ENCODE measurements at places on chromosomes 12 and 14.
A peak's percentile ranks its signal among the peaks of the same experiment; 100 is the strongest.

- no peak for DNase-seq
Observed at GRCh38 chr12:83629931-83630330, 943.2 kb downstream of the TMTC2 start.

DNA sequence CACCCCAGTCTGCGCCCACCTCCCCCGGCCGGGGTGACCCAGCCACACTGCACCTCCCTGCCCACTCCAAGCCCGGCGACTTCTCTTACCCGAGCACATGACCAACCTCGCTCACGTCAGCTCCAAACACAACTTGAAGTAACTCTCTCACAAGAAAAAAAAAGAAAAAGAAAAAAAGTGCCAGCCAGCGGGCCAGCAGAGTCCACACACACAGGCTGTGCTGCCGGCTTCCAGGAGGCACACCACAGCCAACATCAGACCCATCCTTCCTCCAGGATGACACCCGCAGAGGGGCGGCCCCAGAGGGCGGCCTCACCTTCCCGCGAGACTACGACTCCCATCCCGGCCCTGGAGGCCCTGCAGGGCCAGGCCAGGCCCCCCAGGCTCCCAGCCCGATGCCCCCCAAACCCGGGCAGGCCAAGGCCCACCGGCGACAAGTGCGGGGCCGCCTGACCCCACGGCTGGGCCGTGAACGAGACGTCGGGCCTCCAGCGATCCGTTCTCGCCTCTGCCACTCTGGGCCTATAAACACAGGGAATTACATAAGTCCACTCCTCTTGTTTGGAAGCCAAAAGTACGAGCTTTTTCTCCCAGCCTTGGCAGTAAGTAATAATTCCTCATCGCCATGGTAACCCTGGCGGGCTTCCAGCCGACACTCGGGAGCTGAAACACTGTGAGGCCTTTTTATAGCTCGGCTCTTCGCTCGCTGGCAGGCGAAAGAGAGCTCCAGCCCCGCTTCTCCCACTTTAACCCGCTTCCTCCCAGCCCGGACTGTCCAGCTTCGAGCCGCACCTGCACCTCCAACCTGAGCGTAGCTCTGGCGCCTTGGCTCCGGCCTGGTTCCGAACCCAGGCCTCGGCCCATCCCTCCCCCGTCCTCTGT, 49.1 kb downstream of the NCOR2 start:
- no peak for DNase-seq

GRCh38 chr12:46299851-46300250, 31.0 kb upstream of the SLC38A1 start:
- DNase-seq, result no peak

DNA sequence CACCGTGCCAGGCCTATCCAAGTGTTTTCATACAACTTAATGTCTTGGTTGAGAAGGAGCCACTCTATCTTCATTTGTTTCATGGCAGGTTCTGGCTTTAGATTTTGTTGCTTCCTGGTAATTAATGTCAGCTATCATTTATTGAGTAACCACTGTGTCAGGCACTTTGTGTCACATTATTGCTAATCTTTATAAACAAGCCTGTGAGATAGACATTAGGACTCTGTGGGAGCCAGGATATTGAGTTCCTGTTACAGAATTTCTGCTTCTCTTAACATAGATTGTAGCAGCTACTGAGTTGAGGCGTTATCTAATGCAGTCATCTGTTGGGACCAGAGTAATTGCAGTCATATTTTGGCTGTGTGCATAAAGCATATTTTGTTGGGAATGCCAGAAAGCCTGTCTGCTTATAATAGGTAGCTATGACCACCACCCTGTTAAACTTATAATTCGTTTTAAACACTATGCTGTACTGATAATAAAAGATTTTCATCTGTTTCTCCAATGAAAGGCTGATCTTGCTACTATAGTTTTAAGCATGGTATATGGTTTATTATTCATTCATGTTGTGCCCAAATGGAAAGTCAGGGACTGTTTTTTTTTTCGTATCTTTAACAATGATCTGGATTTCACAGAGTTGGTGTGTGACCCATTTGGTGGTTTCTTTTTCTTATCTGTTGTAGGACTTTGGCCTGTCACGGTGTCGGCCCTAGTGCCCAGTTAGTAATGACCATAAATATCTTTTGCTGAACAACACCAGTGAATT, 432.6 kb downstream of the PCNX1 start:
- no peak for DNase-seq

DNA sequence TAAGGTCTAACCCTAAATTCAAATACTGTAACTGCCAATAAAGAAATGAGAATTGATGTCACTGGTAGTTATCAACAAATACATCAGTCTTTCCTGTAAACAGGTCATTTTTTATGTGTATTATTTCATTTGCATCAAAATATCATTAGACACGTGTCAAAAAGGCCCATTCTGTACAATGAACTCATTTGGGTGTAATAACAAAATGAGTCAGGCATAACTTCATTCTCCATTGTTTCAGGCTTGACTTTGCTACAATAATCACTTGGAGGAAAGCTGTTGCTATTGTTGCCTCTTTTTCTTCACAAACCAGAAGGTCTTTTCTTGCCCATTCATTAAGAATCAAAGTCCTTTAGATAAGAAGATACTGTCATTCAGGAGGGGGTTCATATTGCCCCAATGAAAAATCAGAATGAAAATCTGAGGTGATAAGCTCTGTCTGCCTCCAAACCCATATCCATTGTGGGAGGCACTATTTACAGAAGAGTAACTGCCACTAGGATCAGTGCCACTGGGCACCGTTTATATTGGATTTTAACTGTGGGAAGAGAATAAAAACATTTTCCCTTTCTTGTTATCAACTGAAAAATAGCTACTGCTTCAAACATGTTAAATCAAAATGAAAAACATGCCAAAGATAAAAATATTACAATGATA, 10.1 kb downstream of the ENTPD5 start:
- DNase-seq, result no peak

- no peak for DNase-seq
Observed at GRCh38 chr12:95674631-95675030, 115.9 kb downstream of the NTN4 start.

- DNase-seq, result no peak
Observed at GRCh38 chr14:104239861-104240301, 101.5 kb downstream of the KIF26A start.

DNA sequence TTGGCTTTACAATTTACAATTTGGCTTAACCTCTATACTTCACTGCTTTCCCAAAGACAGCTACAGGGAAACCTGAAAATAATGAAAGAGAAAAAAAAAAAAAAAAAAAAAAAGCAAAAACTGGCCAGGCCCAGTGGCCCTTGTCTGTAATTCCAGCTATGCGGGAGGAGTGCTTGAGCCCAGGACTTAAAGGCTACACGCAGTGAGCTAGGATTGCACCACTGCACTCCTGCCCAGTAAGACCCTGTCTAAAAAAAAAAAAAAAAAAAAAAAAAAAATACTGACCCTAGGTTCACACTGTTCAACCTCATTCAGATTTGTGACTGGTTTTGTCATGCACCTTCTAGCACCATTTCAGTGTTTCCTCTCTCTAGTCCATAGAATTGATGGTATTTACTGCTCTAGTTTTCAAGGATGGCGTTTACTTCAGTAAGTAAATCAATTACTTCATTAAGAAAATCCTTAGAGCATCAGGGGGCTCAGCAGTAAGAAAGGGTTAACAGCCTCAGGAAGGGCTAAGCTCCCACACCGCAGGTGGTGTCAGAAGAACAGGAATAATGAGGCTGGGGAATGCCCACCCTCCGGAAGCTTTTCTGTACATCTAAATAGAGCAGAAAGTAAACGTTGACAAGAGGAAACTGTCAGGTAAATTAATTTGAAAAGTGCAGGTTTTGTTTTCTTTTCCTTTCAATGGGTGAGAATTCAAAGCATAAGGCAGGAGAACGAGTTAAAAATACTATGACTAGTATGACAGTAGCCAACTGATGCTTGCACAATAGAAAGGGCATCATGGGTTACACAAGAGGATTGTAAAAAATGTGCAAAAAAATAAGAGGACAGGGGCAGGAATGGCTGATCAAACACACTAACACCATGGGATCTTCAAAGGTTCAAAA, 115.0 kb upstream of the MDM1 start:
- DNase-seq, result no peak

- DNase-seq, result no peak
Observed at GRCh38 chr14:23485326-23485725, 15.8 kb downstream of the NGDN start.

DNA sequence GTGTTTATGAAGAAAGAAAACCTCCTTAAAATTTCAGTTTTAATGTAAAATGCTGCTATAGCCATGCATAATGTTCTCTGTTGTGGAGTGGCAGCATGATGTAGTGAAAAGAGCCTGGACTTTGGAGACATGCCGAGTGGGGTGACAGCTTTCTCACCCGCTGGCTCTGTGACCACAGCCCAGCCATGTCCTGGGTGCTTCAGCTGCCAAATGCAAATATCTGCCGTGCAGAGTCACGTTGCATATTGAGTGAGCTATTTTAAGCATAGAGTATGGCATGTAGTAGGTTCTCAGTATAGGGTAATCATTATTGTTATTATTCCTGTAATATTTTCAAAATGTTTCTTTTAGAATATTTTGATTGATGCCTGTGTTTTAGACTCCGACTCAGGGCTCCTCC, 15.5 kb upstream of the TCTN2 start:
- DNase-seq, result peak; percentile 74

DNA sequence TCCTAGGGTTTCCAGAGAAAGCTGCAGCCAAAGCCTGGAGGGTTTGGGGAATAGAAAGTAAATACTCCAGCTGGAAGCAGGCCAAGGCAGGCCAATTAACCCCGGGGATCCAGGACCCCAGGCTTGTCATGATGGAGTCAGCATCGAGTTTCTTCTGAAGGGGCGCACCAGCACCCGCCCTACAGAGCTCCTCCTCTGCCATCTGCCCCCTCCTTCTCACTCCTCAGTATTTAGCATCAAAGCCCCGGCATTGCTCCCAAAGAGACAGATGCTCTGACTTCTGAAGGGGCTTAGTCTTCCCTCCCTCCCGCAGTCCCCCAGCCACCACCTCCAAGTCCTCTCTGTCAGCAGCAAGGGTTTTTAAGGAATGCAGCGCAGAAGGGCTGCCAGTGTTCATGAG, 285.1 kb upstream of the NOS1 start:
- DNase-seq, result no peak

DNA sequence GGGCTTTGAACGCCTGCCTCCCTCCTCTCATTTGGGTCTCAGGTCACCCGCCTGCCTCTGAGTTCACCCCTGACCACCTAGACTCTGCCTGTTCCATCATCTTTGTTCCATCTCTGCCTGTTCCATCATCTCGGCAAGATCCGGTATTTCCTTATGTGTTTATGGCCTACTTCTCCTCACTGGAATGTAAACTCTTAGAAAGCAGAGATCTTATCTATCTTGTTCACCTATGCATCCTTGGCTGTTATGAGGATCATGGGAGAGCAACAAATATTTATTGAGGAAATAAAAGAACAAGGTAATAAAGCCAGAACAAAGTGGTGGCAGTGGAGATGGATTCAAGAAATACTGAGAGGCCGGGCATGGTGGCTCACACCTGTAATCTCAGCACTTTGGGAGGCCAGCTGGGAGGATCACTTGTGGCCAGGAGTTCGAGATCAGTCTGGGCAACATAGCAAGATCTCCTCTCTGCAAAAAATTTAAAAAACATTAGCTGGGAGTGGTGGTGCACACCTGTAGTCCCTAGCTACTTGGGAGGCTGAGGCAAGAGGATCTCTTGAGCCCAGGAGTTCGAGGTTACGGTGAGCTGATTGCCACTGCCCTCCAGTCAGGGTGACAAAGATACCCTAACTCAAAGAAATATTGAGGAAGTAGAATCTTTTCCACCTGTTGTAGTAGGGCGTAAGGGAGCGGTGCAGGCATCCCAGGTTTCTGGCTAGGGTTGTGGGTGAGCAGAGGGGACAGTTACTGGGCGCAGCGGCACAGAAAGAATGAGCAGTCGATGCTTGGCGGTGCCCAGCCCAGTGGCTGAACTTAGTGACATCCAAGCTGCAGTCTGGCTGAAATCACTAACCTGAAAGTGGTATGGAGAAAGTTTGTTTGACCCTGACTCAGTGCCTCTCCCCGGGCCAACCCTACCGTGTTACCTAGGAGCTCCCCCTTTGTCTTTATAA, 1.7 kb upstream of the KLC1 start:
- DNase-seq, result no peak

GRCh38 chr14:89773151-89773550, 181.4 kb downstream of the EFCAB11 start:
- no peak for DNase-seq

GRCh38 chr14:24098927-24099813, 5.1 kb downstream of the PCK2 start:
- no peak for DNase-seq

GRCh38 chr14:37147310-37147880, 25.0 kb downstream of the SLC25A21 start:
- no peak for DNase-seq

DNA sequence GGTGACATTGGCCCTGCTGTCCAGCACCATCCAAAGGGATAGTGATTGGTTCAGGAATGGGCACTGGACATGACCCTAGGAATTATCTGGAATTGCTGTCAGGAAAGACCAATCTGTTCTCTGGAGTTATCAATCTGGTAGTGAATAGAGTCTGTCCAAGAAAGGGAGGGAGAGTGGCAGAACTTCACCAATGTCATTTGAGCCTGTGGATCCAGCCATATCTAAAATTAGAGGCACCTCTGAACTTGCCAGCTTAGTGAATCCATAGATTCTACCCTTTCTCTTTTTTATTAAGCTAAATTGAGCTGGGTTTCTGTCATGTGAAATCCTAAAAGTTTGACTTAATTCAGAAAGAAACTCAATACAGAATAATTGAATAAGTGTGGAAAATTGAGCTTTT, 93.9 kb downstream of the NKX2-1 start:
- DNase-seq, result no peak

DNA sequence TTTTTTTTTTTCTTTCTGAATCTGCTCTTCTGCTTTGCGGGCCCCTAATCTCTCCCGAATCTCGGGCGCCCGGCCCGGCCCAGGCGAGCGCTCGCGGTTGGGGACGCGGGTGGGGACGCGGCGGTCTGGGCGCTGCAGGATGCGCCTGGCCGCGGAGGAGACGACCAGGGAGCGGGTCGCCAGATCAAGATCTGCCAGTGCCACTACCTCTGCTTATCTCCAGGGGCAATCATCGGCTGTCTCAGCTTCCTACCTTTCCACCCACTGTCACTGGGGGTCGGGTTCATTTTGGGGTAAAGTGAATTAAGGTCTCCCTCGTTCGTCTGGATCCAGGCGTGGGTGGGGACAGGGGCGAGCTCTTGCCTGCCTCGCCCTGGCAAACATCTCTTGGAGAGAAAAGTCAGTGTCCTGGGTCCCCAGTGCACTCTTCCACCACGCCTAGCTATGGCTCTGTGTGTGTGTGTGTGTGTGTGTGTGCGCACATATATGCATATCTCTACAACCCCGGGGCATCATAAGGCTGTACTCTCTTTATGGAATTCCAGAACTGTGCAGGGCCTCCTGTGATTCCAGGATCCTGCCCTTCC, 422.3 kb downstream of the VRK1 start:
- DNase-seq, result no peak
